B cell (primary cell): ENCODE measurements at places on chromosomes 7 and 10. TPM values are rescaled to one million over a fixed set of nuclear protein-coding genes. Genes with fewer than 3 reads are reported as not detected.
A peak's percentile ranks its signal among the peaks of the same experiment; 100 is the strongest.

DNA sequence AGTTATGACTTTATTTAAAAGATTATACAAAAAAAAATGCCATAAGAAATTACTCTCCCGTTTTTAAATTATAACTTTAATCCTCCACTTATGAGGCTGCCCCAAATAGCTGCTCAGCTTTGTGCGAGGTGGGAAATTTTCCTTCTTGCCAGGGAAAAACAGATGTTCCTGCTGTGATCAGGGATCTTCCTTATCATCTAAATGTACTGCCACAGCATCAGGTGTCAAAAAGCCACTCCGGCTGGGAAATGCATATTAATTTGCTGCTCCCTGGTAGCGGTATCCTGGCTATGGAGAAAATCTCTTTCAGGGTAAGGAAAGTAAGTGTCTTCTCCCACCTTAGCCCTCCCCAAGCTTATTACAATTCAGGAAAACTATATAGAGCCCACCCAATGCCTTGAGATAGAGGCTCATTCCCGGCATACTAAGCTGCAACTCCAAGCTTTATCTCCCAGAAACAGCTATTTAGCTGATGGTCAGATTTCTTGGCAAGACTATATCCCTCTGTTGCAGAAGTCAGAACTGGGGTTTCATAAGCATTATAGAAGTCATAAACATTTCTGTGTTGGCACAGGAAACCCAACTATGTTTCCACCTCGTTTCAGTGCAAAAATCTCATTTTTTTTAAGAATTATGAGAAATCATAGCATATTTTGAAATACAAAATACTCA is 360.4 kb downstream of the PARD3 start:
- DNase-seq, result no peak
- H3K27ac ChIP-seq, result no peak overlapping the region
- no peaks in the 10 kb centered on the region for H3K27me3 ChIP-seq

Gene CDC123
- 44.3 and 48.9 TPM in 2 replicates for polyA plus RNA-seq

Gene HTR7
- 0.03 and 0.16 TPM in 2 replicates for polyA plus RNA-seq

- no peak overlapping the region for H3K27ac ChIP-seq
- no peak overlapping the region for H3K4me3 ChIP-seq
- no peaks in the 10 kb centered on the region for H3K36me3 ChIP-seq
- no peaks in the 10 kb centered on the region for H3K27me3 ChIP-seq
- H3K4me1 ChIP-seq, result no peaks in the 10 kb centered on the region
These were observed 110.0 kb upstream of the JCAD start for GRCh38 chr10:30169342-30169741.

Gene ZCWPW1
- polyA plus RNA-seq, result 11.3 and 16.5 TPM in 2 replicates

DNA sequence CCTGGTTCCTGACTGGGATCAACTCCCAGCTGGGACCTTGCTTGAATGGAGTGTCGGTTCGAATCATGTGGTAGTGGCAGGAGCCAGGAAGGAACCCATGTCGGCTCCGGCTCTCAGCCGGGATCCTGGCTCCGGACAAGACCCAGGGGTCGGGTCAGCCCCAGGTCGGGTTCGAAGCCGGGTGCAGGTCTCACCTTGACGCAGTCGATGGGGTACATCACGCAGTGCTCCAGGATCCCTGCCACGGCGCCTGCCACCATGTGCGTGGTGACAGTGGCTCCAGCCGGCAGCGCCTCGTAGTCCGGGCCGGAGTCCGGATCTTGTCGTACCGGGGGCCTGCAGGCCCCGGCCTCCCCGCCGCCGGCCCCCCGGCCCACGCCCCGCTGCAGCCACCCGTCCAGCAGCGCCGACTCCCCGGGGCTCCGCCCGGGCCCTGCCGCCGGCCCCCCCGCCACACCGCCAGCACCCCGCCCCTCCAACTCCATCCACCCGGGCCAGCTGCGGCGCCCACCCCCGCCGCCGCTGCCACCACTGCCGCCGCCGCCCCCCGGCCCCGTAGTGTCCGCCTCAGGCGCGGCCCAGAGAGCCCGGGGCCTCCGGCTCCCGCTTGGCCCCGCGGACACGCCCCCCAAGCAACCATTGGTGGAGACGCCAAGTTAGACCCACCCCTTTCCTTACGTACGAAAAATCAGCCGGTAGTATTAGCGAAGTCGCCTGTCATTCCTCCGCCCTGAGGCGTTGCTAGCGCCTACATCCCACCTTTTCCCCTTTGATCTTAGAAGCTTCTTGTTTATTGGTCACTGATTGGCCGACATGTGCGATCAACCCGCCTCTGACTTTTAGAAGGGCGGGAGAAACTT is at the start of gene SLC25A28:
Gene SLC25A28, minus strand, starts transcription at position 589 of the 860 bp plus-strand sequence. Its CDS starts 104 bp downstream, at position 485.
- H3K27ac ChIP-seq, result peak within 1 kb of the TSS; percentile 95
- no peaks in the 10 kb centered on the region for H3K27me3 ChIP-seq
- H3K4me3 ChIP-seq, result peak within 1 kb of the TSS; percentile 96

Gene SAP25
- polyA plus RNA-seq, result 63.5 and 71.9 TPM in 2 replicates

DNA sequence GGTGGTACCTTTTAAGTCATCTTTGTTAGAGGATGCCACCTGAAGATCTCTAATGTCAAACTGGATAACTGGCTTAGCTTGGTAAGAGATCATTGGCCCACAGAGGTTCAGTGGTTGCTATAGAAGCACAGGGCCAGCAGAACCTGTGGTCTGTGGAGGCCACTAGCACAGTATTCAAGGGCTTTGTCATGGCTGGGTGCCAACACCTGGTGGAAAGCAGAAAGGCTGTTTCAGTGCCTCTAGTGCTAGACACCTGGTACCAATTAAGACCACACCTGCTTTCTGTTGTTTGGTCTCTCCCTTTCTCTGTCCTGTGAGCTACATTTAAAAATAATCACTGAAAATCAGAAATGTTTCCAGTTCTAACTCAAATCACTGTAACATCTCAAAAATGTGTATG is 10.0 kb upstream of the PCGF5 start:
- H3K4me1 ChIP-seq, result peaks cover 66% of the 10 kb centered on the region
- H3K4me3 ChIP-seq, result no peak overlapping the region
- no peaks in the 10 kb centered on the region for H3K27me3 ChIP-seq
- DNase-seq, result peak; percentile 75
